ENCODE measurements at places on chromosomes 12 and 14.
A peak's percentile ranks its signal among the peaks of the same experiment; 100 is the strongest.

- peak; percentile 55 for DNase-seq
These were observed 28.5 kb downstream of the FOS start for GRCh38 chr14:75306927-75307699.

DNA sequence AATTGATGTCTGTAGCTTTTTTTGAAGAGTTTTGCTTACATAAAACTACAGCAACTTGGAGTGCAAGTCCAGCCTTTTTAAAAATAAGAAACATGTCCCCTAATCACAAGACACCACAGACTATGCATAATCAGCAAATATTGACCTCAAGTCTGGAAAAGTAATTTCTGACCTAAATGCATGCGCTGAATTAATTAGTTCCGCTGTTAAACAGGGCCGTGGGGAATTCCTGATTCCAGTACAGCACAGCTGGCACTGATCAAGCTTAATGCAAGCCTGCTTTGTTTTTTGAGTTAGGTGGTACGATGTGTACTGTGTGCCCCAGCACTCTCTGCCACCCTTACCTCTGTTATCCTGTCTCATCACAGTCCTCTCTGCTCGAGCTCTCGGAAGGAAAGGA is 9.2 kb downstream of the MLH3 start:
- no peak for DNase-seq

- no peak for DNase-seq
These were observed 6.6 kb upstream of the PCNX4 start for GRCh38 chr14:60085085-60085484.

GRCh38 chr12:47312808-47313426 is 233.2 kb upstream of the AMIGO2 start:
- no peak for DNase-seq

- no peak for DNase-seq
These were observed 268.6 kb downstream of the BTG1 start for GRCh38 chr12:91877022-91877421.

DNA sequence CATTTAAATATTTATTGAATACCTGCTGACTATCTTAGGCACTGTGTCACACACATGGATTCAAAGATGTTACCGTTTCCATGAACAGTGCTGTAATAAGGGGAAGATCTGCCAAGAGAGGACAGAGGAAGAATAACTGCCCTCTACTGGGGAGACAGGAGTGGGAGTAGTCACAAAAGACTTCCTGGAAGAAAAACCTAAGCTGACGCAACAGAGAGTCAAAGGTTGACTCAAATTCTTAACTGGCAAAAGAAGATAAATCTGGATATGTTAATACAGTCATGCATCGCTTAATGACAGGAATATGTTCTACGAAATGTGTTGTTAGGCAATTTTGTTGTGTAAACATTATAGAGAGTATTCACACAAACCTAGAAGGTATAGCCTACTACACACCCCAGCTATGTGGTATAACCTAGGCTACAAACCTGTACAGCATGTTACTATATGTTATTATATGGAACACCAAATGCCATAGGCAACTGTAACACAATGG is 51.5 kb downstream of the DCAF5 start:
- DNase-seq = peak; percentile 73

DNA sequence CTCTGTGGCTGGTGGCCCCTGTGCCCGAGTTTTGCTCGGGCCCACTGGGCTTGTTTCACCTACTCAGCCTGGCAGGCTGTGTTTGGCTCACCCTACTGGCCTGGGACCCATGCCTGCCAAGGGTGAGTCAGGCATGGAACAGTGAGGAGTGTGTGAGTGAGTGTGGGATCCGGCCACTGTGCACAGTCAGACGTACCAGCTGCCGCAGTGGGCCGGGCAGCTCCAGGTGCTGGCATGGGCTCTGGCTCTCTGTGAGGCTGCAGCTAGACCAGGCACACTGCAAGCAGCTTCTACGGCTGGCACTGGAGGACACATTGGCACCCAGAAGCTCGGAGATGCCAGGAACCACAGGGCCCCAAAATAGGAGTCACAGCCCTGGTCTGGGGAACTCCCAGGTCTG is 40.6 kb downstream of the HSD17B6 start:
- DNase-seq = no peak

GRCh38 chr12:1707051-1707450 is 16.2 kb downstream of the ADIPOR2 start:
- no peak for DNase-seq
